ENCODE measurements at places on chromosomes 11 and 22. TPM values are rescaled to one million over a fixed set of nuclear protein-coding genes. Genes with fewer than 3 reads are reported as not detected.

GRCh38 chr22:46294784-46295183 lies 1.9 kb upstream of the GTSE1 start:
- H3K27me3 ChIP-seq, result no peaks in the 10 kb centered on the region
- H3K36me3 ChIP-seq, result no peaks in the 10 kb centered on the region
- peaks cover 5% of the 10 kb centered on the region for H3K4me1 ChIP-seq
- no peak overlapping the region for H3K27ac ChIP-seq

DNA sequence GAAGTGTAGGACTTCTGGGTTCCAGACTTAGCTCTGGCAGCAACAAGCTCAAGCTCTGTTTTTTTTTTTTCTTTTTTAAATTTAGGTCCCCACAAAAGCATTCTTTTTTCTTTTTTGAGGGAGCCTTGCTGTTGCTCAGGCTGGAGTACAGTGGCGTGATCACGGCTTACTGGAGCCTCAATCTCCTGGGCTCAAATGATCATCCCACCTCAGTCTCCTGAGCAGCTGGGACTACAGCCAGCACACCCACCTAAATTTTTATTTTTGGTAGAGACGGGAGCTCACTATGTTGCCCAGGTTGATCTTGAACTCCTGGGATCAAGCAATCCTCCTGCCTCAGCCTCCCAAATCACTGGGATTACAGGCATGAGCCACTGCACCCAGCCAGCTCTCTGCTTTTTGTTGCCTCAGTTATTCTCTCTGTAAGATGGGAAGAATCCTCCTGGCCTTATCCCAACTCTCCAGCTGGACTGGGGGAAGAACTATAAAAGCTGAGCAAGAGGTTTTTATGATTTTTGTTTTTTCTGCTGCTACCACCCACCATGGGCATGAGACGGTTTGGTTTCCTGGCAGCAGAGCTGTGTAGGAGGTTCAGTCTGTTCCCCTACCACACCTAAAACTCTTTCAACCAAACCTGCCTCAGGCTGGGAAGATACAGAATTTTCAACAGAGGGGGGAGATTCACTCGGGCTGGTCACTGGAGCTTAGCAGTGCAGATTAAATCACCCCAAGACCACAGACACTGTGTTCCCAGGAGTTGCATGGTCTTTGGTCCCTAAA lies 11.6 kb upstream of the MTFP1 start:
- H3K36me3 ChIP-seq, result no peaks in the 10 kb centered on the region
- no peaks in the 10 kb centered on the region for H3K27me3 ChIP-seq
- H3K4me3 ChIP-seq, result no peak overlapping the region

GRCh38 chr22:42022162-42022847 lies 23.7 kb downstream of the WBP2NL start:
- no peaks in the 10 kb centered on the region for H3K4me1 ChIP-seq
- no peak for DNase-seq
- no peak overlapping the region for H3K27ac ChIP-seq
- H3K4me3 ChIP-seq, result no peak overlapping the region
- H3K27me3 ChIP-seq, result no peaks in the 10 kb centered on the region

GRCh38 chr11:98568013-98568412 lies 452.7 kb upstream of the CNTN5 start:
- no peaks in the 10 kb centered on the region for H3K27me3 ChIP-seq
- H3K4me1 ChIP-seq, result no peaks in the 10 kb centered on the region
- DNase-seq, result no peak
- H3K27ac ChIP-seq, result no peak overlapping the region

- H3K36me3 ChIP-seq, result no peaks in the 10 kb centered on the region
- no peaks in the 10 kb centered on the region for H3K27me3 ChIP-seq
- H3K4me3 ChIP-seq, result no peak overlapping the region
- H3K27ac ChIP-seq, result no peak overlapping the region
- H3K4me1 ChIP-seq, result no peaks in the 10 kb centered on the region
- no peak for DNase-seq
Observed at GRCh38 chr22:48391820-48392219, 1435.9 kb downstream of the BRD1 start.

DNA sequence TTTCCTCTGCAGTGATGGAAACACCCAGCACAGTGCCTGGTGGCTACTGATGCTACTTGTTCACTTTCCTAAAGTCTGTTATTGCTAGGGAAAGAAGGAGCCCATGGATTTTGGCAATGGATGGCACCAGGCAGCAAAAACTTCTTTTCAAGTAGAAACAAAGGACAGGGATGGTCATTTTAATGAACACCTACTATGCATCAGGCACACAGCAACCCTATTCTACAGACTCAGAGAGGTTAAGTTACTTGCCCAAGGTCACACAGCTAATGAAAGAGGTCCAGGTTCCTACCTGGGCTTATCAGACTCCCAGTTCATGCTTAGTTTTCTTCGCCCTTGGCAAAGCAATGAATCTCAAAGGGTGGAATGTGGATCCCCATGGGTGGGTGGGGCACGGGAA lies 36.9 kb upstream of the CD82 start:
- no peaks in the 10 kb centered on the region for H3K4me1 ChIP-seq
- H3K36me3 ChIP-seq, result no peaks in the 10 kb centered on the region
- no peak overlapping the region for H3K4me3 ChIP-seq
- DNase-seq, result no peak
- no peak overlapping the region for H3K27ac ChIP-seq
- H3K27me3 ChIP-seq, result no peaks in the 10 kb centered on the region

DNA sequence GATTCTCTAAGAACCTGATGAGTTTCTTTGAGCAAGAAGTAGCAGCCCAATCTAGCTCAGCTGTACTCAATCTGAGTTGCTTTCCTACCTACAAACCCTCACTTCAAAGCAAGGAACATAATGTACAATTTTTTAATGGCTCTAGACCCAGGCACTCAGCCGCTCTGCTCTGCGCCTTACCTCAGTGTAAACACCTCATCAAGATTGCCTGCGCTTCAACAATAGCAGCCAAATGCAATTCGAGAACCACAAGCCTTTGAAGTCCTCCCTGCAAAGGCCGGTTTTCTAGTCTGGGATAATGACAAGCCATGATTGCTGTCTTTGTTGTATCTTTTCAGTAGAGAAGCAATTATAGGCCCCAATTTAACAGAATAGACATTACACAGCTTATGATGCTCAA lies 38.0 kb downstream of the JHY start:
- H3K27ac ChIP-seq, result no peak overlapping the region
- DNase-seq, result no peak
- H3K4me3 ChIP-seq, result no peak overlapping the region

- no peak overlapping the region for H3K4me3 ChIP-seq
- H3K27ac ChIP-seq, result no peak overlapping the region
- H3K27me3 ChIP-seq, result no peaks in the 10 kb centered on the region
- no peak for DNase-seq
- H3K4me1 ChIP-seq, result peaks cover 11% of the 10 kb centered on the region
- no peaks in the 10 kb centered on the region for H3K36me3 ChIP-seq
Observed at GRCh38 chr11:94746721-94747120, 21.4 kb upstream of the AMOTL1 start.

GRCh38 chr11:23398052-23398451 lies 537.8 kb upstream of the CCDC179 start:
- H3K4me3 ChIP-seq, result no peak overlapping the region
- no peaks in the 10 kb centered on the region for H3K36me3 ChIP-seq
- no peak overlapping the region for H3K27ac ChIP-seq
- no peaks in the 10 kb centered on the region for H3K27me3 ChIP-seq

- H3K4me1 ChIP-seq, result no peaks in the 10 kb centered on the region
- no peaks in the 10 kb centered on the region for H3K36me3 ChIP-seq
- no peaks in the 10 kb centered on the region for H3K27me3 ChIP-seq
- DNase-seq, result no peak
Observed at GRCh38 chr11:82557274-82557673, 176.4 kb downstream of the FAM181B start.

DNA sequence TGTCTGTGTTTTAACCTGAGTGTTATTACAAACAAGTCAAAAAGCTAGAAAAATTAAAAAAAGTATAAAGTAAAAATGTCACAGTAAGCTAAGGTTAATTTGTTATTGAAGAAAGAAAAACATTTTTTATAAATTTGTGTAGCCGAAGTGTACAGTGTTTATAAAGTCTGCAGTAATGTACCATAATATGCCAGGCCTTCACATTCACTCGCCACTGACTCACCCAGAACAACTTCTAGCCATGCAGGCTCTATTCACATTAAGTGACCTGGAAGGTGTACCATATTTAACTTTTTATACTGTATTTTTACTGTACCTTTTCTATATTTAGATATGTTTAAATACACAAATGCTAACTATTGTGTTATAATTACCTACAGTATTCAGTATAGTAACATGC lies 14.7 kb upstream of the FDX1 start:
- no peaks in the 10 kb centered on the region for H3K36me3 ChIP-seq
- H3K27me3 ChIP-seq, result no peaks in the 10 kb centered on the region
- no peaks in the 10 kb centered on the region for H3K4me1 ChIP-seq
- no peak overlapping the region for H3K4me3 ChIP-seq
- no peak overlapping the region for H3K27ac ChIP-seq

GRCh38 chr22:41687901-41688364 lies 734 bp downstream of the SNU13 start:
- H3K27me3 ChIP-seq, result no peaks in the 10 kb centered on the region
- H3K4me1 ChIP-seq, result peaks cover 9% of the 10 kb centered on the region
- peak overlapping the region; percentile 94 for H3K4me3 ChIP-seq
- H3K27ac ChIP-seq, result peak overlapping the region; percentile 95
- H3K36me3 ChIP-seq, result no peaks in the 10 kb centered on the region

- H3K36me3 ChIP-seq, result no peaks in the 10 kb centered on the region
- H3K4me1 ChIP-seq, result peaks cover 6% of the 10 kb centered on the region
- peak overlapping the region; percentile 24 for H3K4me3 ChIP-seq
Observed at GRCh38 chr11:118621071-118621783, 13.8 kb downstream of the PHLDB1 start.

- no peak for DNase-seq
- no peak overlapping the region for H3K27ac ChIP-seq
Observed at GRCh38 chr11:71323876-71324526, 71.6 kb upstream of the SHANK2 start.

DNA sequence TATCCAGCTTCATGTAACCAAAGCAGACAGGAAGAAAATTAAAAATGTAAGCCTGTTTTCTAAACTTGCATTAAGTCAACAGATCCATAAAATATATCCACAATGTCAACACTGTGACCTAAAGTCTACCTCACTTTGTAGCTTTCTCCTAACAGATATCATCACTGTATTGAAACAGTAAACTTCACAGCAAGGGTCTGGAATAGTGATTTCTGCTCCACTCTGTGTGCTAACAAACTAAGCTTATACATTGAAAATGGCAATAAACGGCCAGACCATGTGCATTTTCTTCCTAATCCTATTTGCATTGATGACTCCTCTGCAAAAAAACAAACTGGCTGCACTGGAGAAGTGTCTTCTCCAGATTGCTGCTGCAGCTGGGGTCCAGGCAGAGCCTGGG lies 26.8 kb downstream of the CADM1 start:
- no peak overlapping the region for H3K4me3 ChIP-seq
- DNase-seq, result no peak
- H3K27me3 ChIP-seq, result no peaks in the 10 kb centered on the region
- H3K27ac ChIP-seq, result no peak overlapping the region

DNA sequence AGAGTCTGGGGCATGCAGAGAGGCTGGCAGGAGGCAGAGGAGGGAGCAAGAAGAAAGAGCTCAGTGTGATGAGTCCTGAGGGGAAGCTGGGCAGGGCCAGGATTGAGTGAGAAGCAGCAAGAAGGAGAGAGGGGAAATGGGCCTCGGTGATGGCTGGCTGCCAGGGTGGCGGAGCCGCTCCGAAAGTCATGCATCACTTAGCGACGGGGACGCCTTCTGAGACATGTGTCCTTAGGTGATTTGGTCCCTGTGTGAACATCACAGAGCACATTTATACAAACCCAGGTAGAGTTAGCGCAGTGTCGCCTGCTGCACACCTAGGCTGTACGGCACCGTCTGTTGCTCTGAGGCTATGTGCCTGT lies 15.1 kb downstream of the TBC1D22A start:
- H3K27ac ChIP-seq, result no peak overlapping the region
- no peak for DNase-seq
- no peak overlapping the region for H3K4me3 ChIP-seq
- H3K4me1 ChIP-seq, result peaks cover 37% of the 10 kb centered on the region
- H3K27me3 ChIP-seq, result no peaks in the 10 kb centered on the region

GRCh38 chr11:94721565-94722292 lies 46.4 kb upstream of the AMOTL1 start:
- no peaks in the 10 kb centered on the region for H3K27me3 ChIP-seq
- DNase-seq, result no peak
- no peaks in the 10 kb centered on the region for H3K36me3 ChIP-seq
- H3K4me1 ChIP-seq, result no peaks in the 10 kb centered on the region
- no peak overlapping the region for H3K27ac ChIP-seq

GRCh38 chr11:66570079-66570849 lies 1.9 kb upstream of the CTSF start:
- peaks cover 4% of the 10 kb centered on the region for H3K4me1 ChIP-seq
- H3K36me3 ChIP-seq, result no peaks in the 10 kb centered on the region
- DNase-seq, result no peak
- H3K27ac ChIP-seq, result no peak overlapping the region

Gene MAPK11
- total RNA-seq, result 3.6 TPM

Gene TSSC4
- 27.7 TPM for total RNA-seq

Gene OSBP
- 32.8 TPM for total RNA-seq

Gene TMEM132A
- total RNA-seq, result 3.3 TPM

Gene BTG4
- total RNA-seq, result not detected

Gene ADM2
- 44.3 TPM for total RNA-seq

Gene SLC35E4
- total RNA-seq, result 0.90 TPM

Gene HBB
- total RNA-seq, result 3.2 TPM

Gene PRG2
- not detected for total RNA-seq

Gene OR10A6
- total RNA-seq, result not detected

Gene TREH
- 1.5 TPM for total RNA-seq

Gene FAM83F
- total RNA-seq, result 19.8 TPM

Gene ALKBH3
- total RNA-seq, result 20.1 TPM

Gene ART1
- total RNA-seq, result not detected

Gene BARX2
- total RNA-seq, result 9.2 TPM

Gene APOA1
- total RNA-seq, result not detected

Gene DGCR6
- 0.92 TPM for total RNA-seq

Gene OVOL1
- total RNA-seq, result 3.2 TPM

Gene C11orf87
- not detected for total RNA-seq

Gene SLC17A6
- total RNA-seq, result 0.14 TPM
